ENCODE measurements at places on chromosomes 5 and 9. TPM values are rescaled to one million over a fixed set of nuclear protein-coding genes. Genes with fewer than 3 reads are reported as not detected.

FOXI1 gene
- not detected for total RNA-seq

DNA sequence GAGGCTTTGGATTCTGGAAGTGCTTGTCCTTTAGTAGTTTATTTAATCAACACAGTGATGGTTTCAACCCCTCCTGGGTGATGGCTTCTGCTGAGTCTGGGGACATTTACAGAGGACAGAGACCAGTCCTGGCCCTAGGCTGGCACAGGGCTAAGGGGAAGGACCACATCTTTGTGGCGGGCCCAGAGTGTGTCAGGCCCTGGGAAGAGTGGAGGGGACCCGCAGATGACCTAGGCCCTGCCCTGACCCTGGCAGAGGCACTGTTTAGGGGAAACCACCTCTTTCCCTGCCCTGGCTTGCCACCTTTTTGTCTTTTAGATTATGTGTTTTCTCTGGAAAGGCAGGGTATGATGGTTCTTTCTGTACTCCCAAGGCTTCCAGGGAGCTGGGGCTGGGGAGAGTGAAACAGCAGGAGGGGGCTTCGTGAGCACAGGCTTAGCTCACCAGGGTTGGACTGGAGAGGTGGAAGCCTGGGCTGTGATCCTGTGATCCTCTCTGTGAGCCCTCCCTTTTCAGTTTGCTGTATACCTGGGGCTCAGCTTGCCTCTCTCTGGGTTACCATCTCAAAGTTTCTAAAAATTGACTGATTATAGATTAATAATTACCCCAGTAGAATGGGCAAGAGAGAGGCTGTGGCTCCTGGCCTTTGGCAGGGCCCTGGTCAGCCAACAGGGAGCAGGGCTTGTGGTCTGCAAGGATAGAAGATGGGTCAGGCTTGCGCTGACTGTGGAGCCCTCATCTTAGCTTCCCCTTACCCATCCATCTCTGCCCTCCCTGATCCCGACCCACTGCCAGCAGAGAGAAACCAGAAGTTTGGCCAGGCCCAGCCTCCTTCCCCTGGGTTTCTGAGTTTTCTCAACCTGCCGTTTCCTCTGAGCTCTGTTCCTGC lies 1.7 kb upstream of the SYNPO start:
- no peak for DNase-seq

DNA sequence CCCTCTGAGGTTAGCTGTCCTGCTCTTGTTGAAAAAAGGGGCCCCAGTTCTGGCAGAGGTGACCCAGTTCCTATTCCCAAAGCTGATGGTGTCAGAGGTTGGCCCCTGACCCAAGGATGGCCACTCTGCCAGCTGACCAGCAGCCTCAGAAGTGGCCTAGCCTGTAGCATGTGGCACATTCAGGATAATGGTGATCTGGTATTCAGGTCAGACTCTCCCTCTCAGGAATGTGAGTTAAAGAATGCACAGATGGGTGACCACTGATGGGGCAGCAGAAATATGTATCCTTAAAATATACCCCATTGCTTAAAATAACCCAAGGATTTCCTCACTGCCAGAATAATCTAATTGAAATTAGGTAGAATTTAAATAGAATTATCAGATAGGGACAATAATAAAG lies 369.2 kb downstream of the SEMA5A start:
- DNase-seq = peak; percentile 76

GRCh38 chr9:36407122-36407723 lies 7.2 kb upstream of the RNF38 start:
- peak; percentile 59 for DNase-seq

DNA sequence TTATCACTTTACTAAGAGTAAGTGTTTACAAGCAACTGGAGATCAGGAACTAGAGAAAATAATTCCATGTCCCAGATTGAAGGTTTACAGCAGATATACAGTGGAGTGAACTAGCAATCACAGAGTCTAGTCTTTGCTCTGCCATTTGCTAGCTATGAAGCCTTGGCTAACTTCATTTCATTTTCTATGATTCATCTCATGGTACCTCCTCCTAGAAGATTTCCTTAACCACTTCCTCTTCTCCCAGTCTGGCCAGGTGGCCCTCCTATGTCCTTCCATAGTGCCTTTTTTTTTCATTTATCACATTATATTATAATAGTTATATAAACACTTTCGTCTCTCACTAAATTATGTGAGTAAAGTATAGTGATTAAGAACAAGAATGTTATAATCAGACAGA lies 52.1 kb downstream of the GRIA1 start:
- DNase-seq = no peak

GRCh38 chr5:32476891-32477290 lies 32.4 kb upstream of the ZFR start:
- no peak for DNase-seq

GRCh38 chr5:141623186-141623585 lies 4.4 kb upstream of the DIAPH1 start:
- DNase-seq = no peak

DNA sequence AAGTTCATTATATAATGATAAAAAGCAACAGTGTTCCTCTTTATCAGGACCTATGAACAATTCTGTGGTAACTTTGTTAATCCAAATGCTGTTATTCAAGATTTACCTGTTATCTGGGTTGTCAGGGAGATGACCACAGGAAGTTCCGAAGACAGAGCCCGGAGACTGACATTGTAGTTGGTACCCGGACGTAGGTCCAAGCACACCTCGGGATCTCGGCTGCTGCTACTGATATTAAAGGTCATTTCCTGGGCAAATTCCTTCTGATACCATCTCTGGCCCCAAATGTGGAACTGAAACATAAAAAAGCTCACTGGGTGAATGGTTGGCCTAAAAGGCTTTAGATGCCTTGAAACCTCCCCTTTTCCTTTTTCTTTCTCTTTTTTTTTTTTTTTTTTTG lies 96.7 kb downstream of the SUSD1 start:
- no peak for DNase-seq

DNA sequence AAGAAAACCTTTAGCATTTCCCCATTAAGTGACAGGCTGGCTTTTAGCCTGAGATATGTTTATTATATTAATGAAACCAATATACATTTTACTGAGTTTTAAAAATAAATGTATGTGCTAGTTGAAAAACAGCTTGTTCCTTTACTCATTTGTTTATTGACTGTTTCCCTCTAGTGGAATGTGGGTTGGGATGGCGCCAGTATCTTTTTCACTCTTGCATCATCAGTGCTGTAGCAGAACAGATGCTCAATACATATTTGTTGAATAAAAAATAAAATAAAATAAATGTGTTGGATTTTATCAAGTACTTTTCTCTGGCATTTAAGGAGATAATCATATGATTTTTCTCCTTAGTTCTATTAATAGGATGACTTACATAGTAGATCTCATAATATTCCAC lies 43.0 kb downstream of the FSTL4 start:
- DNase-seq = no peak

DNA sequence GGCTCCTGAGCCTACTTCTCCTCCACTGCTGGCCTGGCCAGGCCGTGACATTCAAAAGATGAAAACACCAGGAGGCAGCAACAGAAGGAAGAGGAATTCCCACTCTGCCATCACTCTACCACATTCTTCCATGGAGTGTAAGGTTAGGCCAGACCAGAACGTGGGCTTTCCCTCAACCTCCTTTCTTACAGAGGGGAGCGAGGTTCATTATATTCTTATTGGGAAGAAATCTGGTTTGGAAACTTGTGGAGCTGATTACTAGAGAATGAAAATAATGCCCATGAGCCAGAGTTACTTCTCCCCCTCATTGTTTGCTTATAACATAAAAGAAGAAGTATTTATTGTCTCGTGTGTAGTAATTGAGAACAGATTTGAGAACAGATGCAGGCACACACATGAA lies 136.3 kb upstream of the BASP1 start:
- no peak for DNase-seq

DNA sequence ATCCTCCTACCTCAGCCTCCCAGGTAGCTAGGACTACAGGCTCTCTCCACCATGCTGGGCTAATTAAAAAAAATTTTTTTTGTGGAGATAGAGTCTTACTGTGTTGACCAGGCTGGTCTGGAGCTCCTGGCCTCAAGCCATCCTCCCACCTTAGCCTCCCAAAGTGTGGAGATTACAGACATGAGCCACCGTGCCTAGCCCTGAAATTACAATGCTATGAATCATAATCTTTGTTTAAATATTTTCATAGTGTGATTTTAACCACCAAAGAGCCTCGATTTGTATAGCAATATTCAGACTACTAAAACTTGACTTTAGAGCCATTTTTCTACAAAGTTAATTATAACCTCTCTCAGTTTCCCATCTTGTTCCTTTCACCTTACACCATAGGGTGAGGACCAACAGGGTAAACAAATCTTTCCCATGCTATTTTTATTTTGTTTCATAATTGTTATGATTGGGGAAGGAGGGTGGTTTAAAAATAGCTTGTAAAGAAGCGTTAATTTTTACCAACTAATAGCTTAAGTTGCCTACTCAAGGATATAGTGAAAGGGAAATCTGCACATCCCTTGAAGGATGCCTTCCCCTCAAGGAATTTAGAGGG lies 32.7 kb downstream of the UBE2D2 start:
- DNase-seq = peak; percentile 26

DNA sequence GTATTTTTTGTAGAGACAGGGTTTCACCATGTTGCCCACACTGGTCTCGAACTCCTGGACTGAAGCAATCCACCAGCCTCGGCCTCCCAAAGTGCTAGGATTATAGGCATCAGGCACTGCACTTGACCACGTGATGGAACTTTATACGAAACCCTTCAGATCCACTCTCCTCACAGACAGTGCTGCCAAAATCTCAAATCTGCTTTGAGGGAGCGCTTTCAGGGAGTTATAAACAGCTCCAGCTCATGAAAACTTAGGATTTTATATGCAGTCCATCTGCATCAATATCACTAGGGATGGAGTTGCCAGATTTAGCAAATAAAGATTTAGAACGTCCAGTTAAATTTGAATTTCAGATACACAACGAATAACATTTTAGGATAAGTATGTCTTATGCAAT lies 25.0 kb upstream of the MYO10 start:
- no peak for DNase-seq

FCN2 gene
- not detected for total RNA-seq

DNA sequence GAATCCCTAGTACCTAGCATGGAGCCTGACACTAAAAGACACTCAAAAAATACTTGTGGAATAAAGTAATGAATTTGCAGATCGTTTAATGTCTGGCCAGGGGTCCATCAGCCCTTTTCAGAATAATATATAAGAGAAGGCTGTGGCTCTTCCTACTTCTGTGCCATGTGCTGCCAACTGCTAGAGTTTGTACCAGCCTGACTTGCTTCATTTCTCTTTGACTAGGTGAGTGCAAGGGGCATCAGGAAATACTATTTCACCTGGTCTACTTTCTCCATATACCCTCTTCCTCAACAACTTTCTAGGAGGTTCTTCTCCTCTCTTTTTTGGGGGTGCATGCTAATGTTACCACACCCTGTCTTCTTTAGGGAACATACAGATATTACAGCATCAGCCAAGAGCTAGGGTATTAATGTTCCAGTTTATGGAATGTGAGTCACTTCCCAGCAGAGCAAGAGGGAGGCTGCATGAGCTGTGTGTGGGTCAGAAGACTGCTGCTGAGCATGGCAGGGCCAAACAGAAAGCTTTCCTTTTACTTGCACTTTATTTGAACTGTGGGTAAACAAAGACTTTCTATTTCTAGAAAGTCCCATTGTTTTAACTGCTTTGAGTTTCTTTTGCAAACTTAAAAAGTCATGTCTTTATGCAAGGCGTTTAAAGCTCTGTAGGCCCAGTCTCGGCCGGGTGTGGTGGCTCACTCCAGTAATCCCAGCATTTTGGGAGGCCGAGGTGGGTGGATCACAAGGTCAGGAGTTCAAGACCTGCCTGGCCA lies 158.9 kb downstream of the ADAMTSL1 start:
- peak; percentile 68 for DNase-seq

CCDC180 gene
- total RNA-seq = not detected

PDE8B gene
- not detected for total RNA-seq

Data from myocyte (in vitro differentiated cells).